ENCODE measurements at places on chromosomes 4 and X.

- no peak for DNase-seq
Observed at GRCh38 chr4:42618023-42618422, 38.9 kb downstream of the ATP8A1 start.

DNA sequence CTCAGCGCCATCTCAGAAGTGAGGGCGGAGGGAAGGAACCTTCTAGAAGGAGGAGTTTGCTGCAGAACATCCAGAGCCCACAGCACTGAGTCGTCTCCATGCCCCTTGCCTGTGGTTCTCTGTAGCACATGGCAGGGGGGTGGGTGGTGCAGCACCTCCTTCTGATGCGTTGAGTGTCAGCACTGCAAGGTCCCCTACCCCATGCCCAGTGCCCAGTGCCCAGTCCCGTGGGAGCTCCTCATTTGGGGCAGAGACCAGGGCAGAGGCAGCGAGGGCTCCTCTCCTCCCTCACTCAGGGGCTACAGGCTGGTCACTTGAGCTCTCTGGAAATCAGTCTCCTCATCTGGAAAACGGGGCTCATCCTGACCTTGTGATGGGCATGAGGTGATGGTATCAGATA lies 78.1 kb downstream of the HTRA3 start:
- no peak for DNase-seq

DNA sequence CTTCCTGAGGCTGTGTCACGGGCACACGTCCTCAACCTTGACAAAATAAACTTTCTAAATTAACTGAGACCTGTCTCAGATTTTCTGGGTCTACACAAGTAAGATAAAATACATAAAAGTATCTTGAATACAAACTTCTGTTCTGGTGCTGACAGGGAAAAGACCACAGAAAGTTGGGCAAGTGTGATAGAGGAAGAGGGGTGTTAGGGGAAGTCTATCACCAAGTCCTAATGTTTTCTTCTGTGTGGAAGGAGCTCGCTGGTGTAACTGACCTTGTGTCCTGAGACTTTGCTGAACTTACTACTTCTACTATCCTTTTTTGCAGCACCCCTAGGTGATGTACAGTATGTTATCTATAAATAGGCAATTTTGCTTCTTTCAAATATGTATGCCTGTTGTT lies 97.0 kb upstream of the STIM2 start:
- no peak for DNase-seq

DNA sequence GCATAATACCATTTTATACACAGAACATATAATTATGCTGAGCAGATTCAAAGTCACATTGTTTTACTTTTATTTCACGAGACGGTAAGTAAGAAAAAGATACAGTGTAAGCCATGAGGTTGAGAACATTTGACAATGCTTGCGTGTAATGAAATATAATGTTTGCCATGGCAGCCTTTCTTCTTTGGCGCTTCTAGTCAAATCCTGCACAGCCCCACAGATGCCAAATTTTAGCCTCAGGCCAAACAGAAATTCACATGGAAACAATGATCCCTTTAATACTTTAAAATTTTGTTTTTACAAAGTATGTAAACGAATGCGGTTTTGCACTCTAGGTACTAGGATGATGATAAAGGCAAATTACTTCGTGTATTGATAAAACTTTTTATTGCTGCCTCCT lies 502.7 kb upstream of the SMIM31 start:
- no peak for DNase-seq

- no peak for DNase-seq
Observed at GRCh38 chrX:4675686-4676300, 962.3 kb upstream of the PRKX start.

GRCh38 chr4:182449186-182449929 lies 206.2 kb downstream of the TENM3 start:
- DNase-seq, result no peak

All from CD4-positive, alpha-beta T cell treated with Interleukin-10 for 1 hour (primary cell).